ENCODE measurements at places on chromosomes 12 and 14.

DNA sequence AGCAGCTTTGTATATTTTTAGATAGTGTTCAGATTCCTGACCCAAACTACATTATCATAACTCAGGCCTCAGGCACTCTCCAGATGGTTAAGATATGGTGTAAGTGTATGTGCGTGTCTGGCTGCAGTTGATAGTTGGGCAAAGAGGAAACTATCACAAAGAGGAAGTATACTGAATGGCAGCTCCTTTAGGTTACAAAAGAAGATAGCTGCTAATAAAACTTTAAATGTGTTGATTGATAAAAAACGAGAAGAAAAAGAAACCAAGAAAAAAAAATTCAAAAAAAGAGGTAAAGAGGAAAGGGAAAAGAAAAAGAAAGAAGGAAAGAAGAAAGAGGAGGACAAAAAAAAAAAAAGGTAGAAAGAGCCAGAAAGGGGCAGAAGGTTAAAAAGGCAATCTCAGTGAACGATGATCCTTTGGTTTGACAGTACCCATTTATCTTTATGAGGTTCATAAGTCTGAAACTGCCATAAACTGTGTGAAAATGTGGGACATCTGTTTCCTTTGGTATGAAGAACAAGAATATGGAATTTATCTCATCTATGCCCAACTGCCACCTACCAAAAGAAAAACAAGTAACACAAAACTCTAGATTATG, 42.2 kb downstream of the TAOK3 start:
- DNase-seq: no peak

DNA sequence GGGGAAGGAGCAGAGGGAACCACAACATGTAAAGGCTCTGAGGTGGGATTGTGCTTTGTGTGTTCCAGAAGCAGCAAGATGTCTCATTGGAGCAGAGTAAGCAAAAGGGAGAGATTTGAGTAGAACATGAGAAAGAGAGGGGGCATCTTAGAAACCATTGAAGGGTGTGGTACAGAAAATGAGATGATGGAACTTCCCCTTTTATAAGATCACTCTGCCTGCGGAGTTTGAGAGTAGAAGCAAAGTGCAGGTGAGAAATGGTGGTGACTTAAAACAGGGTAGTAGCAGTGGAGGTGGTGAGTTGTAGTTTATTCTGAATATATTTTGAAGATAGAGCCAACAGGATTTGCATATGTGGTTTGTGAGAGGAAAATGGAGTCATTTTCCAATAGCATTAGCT, 56.0 kb downstream of the FBXO34 start:
- no peak for DNase-seq

- no peak for DNase-seq
These were observed 222.5 kb upstream of the GRIP1 start for GRCh38 chr12:66901138-66901932.

GRCh38 chr12:49323524-49324097, 556 bp downstream of the TROAP start:
- no peak for DNase-seq

- no peak for DNase-seq
These were observed 104.4 kb downstream of the FOXA1 start for GRCh38 chr14:37490607-37491006.

DNA sequence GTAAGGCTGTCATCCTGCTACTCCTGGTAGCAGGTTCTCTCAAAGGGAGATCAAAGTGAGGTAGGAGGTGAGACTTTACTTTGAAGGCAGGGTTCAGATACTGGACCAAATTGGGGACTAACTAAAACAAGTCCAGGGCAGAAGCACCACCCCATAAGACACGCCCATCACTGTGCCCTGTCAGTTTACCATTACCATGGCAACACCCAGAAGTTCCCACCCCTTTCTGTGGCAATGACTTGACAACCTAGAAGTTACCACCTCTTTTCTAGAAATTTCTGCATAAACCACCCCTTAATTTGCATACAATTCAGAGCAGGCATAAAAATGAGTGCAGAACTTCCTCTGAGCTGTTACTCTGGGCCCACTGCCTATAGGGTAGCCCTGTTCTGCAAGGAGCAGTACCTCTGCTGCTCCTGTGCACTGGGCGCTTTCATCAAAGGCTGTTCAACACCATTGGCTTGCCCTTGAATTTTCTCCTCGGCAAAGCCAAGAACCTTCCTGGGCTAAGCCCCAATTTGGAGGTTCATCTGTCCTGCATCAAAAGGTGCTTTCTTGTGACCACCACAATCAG, 64.8 kb upstream of the MAX start:
- DNase-seq: peak; percentile 79

- DNase-seq: no peak
These were observed 31.8 kb downstream of the SLC35F4 start for GRCh38 chr14:57834001-57834598.

DNA sequence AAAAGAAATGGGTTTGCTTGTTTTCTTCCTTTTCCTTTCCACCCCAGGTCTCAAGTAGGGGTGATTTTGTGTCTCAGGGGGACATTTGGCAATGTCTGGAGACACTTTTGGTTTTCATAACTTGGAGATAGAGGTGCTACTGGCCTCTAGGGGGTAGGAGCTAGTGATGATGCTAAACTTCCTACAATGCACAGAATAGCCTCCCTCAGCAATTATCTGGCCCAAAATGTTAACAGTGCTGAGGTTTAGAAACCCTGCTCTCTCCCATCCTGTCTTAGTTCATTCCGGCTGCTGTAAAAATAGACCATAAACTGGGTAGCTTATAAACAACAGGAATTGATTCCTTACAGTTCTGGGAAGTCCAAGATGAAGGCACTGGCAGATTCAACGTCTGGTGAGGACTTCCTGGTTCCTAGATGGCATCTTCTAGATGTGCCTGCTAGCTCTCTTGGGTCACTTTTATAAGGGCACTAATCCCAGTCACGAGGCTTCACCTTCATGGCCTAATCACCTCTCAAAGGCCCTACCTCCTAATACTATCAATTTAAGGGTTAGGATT, 7.4 kb upstream of the GAS2L3 start:
- no peak for DNase-seq

GRCh38 chr12:9036227-9036626, 46.9 kb downstream of the KLRG1 start:
- no peak for DNase-seq

- DNase-seq: no peak
These were observed 17.1 kb upstream of the SAMD4A start for GRCh38 chr14:54549862-54550261.

DNA sequence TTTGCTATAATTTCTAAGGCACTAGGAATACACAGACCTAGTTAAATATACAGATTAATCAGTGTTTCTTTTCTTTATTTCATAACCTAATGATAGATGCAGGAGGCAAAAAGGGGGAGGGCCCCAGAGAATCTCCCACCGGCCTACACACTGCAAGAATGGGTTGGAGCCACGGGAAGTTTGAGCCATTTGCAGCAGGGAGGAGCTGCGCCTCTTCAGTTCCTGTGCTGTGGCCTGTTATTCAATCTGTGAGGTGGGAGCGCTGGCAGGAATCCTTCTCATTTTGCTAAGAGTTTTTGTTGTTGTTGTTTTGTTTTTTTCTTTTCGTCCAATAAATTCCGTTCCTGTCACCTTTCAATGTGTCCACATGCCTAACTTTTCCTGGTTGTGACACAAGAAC, 251.3 kb upstream of the RPL10L start:
- no peak for DNase-seq

DNA sequence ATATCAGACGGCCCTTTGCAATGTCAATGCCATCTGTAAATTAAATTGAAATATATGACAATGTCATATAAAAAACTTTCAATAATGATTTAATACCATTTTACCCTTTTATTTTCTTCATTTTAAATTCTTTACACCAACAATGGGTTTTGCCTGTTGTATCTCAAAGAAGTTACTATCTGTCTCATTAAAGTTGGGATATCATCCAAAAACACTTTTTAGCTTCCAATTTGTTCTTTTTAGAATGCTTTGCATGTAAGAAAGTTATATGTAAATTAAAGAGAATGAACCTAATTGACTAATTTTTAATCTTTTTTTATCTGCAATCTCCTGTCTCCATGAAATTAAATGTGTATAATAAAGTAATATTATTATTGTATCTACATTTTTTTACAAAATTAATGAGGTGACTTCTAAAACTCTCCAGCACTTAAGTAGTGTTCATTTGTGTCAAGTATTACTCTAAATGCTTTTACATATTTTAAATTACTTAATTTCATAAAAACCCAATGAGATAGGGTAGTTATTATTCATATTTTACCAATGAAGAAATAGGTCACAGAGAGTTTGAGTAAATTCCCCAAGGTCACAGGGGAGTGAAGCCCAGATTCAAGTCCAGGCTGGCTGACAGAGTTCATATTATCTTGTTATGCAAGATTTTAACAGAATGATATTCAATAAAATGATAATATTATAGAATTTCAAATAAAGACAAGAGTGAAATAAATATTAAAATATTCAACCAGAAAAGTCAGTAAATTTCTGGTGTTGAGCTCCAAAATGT, 673.0 kb upstream of the FLRT2 start:
- no peak for DNase-seq

GRCh38 chr12:89540586-89540985, 14.7 kb upstream of the POC1B start:
- no peak for DNase-seq

- DNase-seq: no peak
These were observed 427.5 kb downstream of the SNAPC1 start for GRCh38 chr14:62189698-62190097.

DNA sequence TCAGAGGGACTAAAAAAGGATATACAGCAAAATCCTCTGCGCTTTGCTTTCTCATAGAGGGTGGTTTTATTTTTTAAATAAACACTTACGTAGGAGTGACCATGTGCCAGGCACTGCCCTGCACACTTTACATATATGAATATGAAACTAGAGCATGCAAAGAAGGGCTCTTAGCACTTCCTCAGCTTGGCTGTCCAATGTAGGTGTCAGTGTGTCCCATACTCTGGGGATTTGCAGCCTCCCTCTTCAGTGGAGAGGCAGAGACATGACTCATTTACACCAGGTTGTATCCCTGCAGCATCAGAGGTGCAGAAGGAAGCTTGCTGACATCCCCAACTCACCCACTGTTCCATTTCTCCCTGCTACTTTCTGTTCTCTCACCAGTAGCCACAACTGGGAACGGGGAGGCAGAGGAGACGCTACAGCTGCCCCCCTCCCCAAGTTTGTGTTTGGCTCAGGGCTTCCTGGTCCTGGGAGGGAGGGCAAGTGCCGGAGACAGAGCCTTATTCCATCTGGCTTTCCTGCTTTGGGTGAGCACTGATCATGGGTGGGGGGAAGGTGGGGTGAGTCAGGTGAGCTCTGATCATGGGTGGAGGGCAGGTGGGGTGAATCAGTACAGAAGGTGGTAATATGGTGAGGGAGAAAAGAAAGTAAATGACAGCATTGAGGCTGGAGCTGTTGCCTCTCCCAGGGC, 4.9 kb upstream of the KRT5 start:
- DNase-seq: no peak

- DNase-seq: no peak
These were observed 645.6 kb upstream of the TMEM132C start for GRCh38 chr12:127621366-127621765.

Measured in activated CD4-positive, alpha-beta T cell treated with anti-CD3 and anti-CD28 coated beads, Interleukin-2, amount 10 ng/mL, durations not matched to agents 24 days and 14 days (primary cell).